ENCODE measurements at places on chromosomes 2 and 18. TPM values are rescaled to one million over a fixed set of nuclear protein-coding genes. Genes with fewer than 3 reads are reported as not detected.

- no peak overlapping the region for H3K27ac ChIP-seq
- no peaks in the 10 kb centered on the region for H3K36me3 ChIP-seq
- H3K4me1 ChIP-seq = peaks cover 14% of the 10 kb centered on the region
- H3K4me3 ChIP-seq = no peak overlapping the region
- DNase-seq = peak; percentile 37
Measured at GRCh38 chr2:218079943-218080913, 11.2 kb downstream of the RUFY4 start.

GRCh38 chr18:76446321-76447257 lies 48.5 kb downstream of the ZNF516 start:
- no peak overlapping the region for H3K4me3 ChIP-seq
- 0 out of 3 replicates have a peak, but pooled peaks cover 21% of the 10 kb centered on the region for H3K36me3 ChIP-seq
- no peaks in the 10 kb centered on the region for H3K27me3 ChIP-seq
- no peak for DNase-seq
- 0 out of 2 replicates have a peak, but pooled peaks cover 22% of the 10 kb centered on the region for H3K4me1 ChIP-seq

GRCh38 chr2:213234641-213235040 lies 49.6 kb upstream of the SPAG16 start:
- H3K4me1 ChIP-seq = peaks cover 23% of the 10 kb centered on the region
- H3K36me3 ChIP-seq = no peaks in the 10 kb centered on the region
- no peak overlapping the region for H3K27ac ChIP-seq
- no peak overlapping the region for H3K4me3 ChIP-seq

- H3K27ac ChIP-seq = no peak overlapping the region
- no peak overlapping the region for H3K4me3 ChIP-seq
- no peaks in the 10 kb centered on the region for H3K36me3 ChIP-seq
- no peak for DNase-seq
- H3K4me1 ChIP-seq = peaks cover 41% of the 10 kb centered on the region
Measured at GRCh38 chr2:201441409-201441808, 9.8 kb downstream of the TRAK2 start.

DNA sequence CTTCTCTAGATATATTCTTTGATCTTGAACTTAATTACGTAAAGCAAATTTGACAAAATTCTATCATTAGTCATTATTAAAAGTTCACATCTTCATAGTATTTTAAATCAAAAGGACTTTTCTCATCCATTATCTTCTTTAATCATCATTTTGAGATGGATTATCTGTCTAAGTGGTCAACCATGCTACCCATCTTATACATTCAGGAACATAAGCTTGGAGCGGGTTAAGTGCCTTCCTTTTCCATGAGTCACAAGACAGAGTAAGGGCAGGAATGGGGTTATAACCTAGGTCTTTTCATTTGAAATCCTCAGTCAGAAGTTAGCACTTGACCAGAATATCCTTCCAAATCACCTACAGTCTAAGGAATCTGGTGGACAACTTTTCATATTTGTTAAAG lies 297.1 kb downstream of the TCF4 start:
- no peak for DNase-seq
- no peak overlapping the region for H3K27ac ChIP-seq
- H3K36me3 ChIP-seq = no peaks in the 10 kb centered on the region

DNA sequence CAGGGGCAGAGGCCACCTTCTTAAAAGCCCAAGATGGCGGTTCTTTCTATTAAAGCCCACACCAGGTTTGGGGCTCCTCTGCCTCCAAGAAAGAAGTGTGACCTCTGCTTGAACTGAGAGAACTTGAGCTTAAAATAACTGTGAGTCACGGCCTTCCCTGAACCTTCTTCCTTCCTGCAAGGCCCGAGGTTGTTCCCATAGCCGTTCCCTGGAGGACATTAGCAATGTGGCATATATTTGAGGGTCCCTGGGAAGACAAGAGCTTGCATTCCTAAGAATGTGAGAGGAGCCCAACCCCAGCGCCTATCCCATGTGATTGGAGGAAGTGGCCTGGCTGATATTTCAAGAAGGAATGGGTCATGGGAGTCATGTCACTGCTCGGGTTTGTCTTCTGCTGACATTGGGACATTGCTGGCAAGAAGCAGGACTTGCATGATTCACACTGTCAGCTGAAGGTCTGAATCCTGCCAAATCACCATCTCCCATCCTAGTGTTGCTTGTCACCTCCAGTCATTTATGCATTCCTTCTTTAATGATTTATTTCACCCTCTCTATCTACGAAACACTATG lies 168.1 kb downstream of the TRIB2 start:
- H3K4me1 ChIP-seq = no peaks in the 10 kb centered on the region
- no peak overlapping the region for H3K27ac ChIP-seq
- DNase-seq = no peak
- H3K4me3 ChIP-seq = no peak overlapping the region

- H3K27ac ChIP-seq = no peak overlapping the region
- H3K4me3 ChIP-seq = no peak overlapping the region
- no peaks in the 10 kb centered on the region for H3K4me1 ChIP-seq
Measured at GRCh38 chr2:130936451-130936850, 99.7 kb downstream of the ARHGEF4 start.

GRCh38 chr2:201233812-201234662 lies 26.3 kb upstream of the CASP8 start:
- peak overlapping the region; percentile 78 for H3K27ac ChIP-seq
- H3K4me3 ChIP-seq = peak overlapping the region; percentile 98

DNA sequence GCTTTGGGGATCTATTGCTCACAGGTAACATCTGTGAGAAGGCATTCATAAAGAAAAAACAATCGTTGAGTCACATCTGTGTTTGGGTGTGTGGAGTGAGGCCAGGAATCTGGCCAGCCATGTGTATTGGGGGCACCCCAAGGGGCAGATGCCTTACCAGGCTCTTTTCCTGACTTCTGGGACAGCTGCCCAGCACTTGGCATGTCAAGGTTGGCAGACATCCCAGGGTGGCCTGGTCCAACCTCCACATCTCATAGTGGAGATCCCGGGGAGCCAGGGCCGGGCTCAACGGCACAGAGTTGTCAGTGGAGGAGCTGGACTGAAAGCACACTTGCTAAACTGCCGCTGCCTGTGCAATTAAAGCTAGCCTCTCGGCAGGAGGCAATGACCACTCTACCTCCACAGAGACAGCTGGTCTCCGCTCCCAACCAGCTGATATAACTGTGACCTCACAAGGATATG lies 75.3 kb upstream of the MGAT4A start:
- H3K4me3 ChIP-seq = no peak overlapping the region
- peaks cover 64% of the 10 kb centered on the region for H3K4me1 ChIP-seq
- no peaks in the 10 kb centered on the region for H3K36me3 ChIP-seq

GRCh38 chr2:145751155-145751554 lies 1231.2 kb upstream of the ZEB2 start:
- H3K27ac ChIP-seq = no peak overlapping the region
- no peaks in the 10 kb centered on the region for H3K27me3 ChIP-seq
- H3K4me3 ChIP-seq = no peak overlapping the region
- no peaks in the 10 kb centered on the region for H3K36me3 ChIP-seq
- no peak for DNase-seq

GRCh38 chr2:111704246-111704645 lies 179.7 kb downstream of the ANAPC1 start:
- peaks cover 52% of the 10 kb centered on the region for H3K4me1 ChIP-seq
- DNase-seq = peak; percentile 28
- H3K4me3 ChIP-seq = no peak overlapping the region
- no peak overlapping the region for H3K27ac ChIP-seq

- no peak overlapping the region for H3K27ac ChIP-seq
- no peak overlapping the region for H3K4me3 ChIP-seq
- peaks cover 4% of the 10 kb centered on the region for H3K27me3 ChIP-seq
- H3K36me3 ChIP-seq = no peaks in the 10 kb centered on the region
- DNase-seq = no peak
- H3K4me1 ChIP-seq = no peaks in the 10 kb centered on the region
Measured at GRCh38 chr2:144511226-144511810, 8.6 kb downstream of the ZEB2 start.

- peak; percentile 8 for DNase-seq
- no peak overlapping the region for H3K27ac ChIP-seq
- H3K4me3 ChIP-seq = no peak overlapping the region
- H3K36me3 ChIP-seq = peaks cover 12% of the 10 kb centered on the region
- peaks cover 14% of the 10 kb centered on the region for H3K4me1 ChIP-seq
Measured at GRCh38 chr2:182954789-182955188, 83.5 kb downstream of the NCKAP1 start.

GRCh38 chr2:45232818-45233217 lies 223.6 kb upstream of the SIX2 start:
- no peaks in the 10 kb centered on the region for H3K36me3 ChIP-seq
- no peaks in the 10 kb centered on the region for H3K27me3 ChIP-seq
- DNase-seq = no peak

DNA sequence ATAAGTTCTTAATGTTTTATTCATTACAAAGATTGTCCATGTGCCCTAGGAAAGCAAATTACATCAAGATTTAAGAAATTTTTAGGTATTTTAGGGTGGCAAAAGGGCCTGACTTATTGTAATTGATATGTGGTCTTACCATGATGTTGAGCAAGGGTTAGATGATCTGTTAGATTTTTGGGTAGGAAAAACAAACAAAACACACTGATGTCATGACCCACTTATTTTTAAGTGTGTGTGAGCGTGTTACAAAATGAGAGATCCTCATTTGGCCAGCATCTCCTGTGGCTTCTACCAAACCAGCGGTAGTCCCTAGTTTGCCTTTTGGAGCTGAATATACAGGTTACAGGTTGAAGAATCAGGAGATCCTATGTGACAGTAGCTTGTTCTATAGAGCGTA lies 89.8 kb upstream of the ITGB6 start:
- no peak overlapping the region for H3K27ac ChIP-seq
- H3K36me3 ChIP-seq = peaks cover 6% of the 10 kb centered on the region
- no peak for DNase-seq

GRCh38 chr2:142603759-142604158 lies 273.7 kb upstream of the KYNU start:
- H3K4me3 ChIP-seq = no peak overlapping the region
- peaks cover 10% of the 10 kb centered on the region for H3K4me1 ChIP-seq
- H3K27me3 ChIP-seq = no peaks in the 10 kb centered on the region
- no peaks in the 10 kb centered on the region for H3K36me3 ChIP-seq
- DNase-seq = no peak
- no peak overlapping the region for H3K27ac ChIP-seq

GRCh38 chr2:188725746-188726360 lies 248.3 kb upstream of the COL3A1 start:
- H3K4me3 ChIP-seq = no peak overlapping the region
- H3K27me3 ChIP-seq = no peaks in the 10 kb centered on the region
- H3K4me1 ChIP-seq = no peaks in the 10 kb centered on the region
- H3K27ac ChIP-seq = no peak overlapping the region
- no peak for DNase-seq

GRCh38 chr2:164697688-164698461 lies 76.6 kb upstream of the GRB14 start:
- H3K4me1 ChIP-seq = peaks cover 65% of the 10 kb centered on the region
- H3K27ac ChIP-seq = peak overlapping the region; percentile 11
- no peak overlapping the region for H3K4me3 ChIP-seq
- peak; percentile 61 for DNase-seq
- peaks cover 9% of the 10 kb centered on the region for H3K36me3 ChIP-seq

DNA sequence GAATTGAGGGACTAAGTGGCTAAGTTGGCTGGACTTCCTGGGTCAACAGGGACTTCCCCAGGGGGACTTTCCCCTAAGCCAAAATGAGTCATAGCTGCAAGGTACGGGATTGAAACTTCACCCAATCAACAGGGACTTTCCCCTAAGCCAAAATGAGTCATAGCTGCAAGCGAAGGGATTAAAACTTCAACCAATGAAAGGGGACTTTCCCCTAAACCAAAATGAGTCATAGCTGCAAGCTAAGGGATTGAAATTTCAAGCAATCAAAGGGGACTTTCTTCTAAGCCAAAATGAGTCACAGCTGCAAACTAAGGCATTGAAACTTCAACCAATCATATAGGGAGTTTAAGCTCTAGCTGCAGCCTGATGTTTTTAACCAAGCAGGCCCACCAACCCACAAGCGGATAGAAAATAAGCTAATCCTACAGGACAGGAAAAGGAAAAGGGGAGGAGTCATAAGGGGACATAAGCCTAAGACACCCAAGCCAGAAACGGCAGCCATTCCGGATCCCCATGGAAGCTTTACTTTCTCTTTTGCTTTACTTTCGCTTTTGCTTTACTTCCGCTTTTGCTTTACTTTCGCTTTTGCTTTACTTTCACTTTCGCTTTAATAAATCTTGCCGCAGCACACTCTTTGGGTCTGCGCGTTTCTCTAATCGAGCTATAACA lies 1375.4 kb upstream of the CELF4 start:
- H3K4me1 ChIP-seq = peaks cover 8% of the 10 kb centered on the region
- H3K36me3 ChIP-seq = no peaks in the 10 kb centered on the region
- H3K27ac ChIP-seq = no peak overlapping the region
- H3K27me3 ChIP-seq = no peaks in the 10 kb centered on the region

GRCh38 chr2:19700861-19701585 lies 200.8 kb downstream of the TTC32 start:
- H3K4me3 ChIP-seq = no peak overlapping the region
- no peaks in the 10 kb centered on the region for H3K4me1 ChIP-seq
- no peaks in the 10 kb centered on the region for H3K36me3 ChIP-seq
- no peak for DNase-seq
- no peaks in the 10 kb centered on the region for H3K27me3 ChIP-seq

- DNase-seq = no peak
- H3K36me3 ChIP-seq = no peaks in the 10 kb centered on the region
- no peak overlapping the region for H3K4me3 ChIP-seq
- no peaks in the 10 kb centered on the region for H3K4me1 ChIP-seq
- no peaks in the 10 kb centered on the region for H3K27me3 ChIP-seq
Measured at GRCh38 chr2:82120115-82120514, 1815.6 kb upstream of the LRRTM1 start.

GRCh38 chr2:191486584-191487320 lies 191.2 kb upstream of the NABP1 start:
- H3K27ac ChIP-seq = no peak overlapping the region
- DNase-seq = no peak
- no peak overlapping the region for H3K4me3 ChIP-seq
- H3K4me1 ChIP-seq = no peaks in the 10 kb centered on the region

GRCh38 chr2:71125506-71126294 lies 4.3 kb downstream of the MCEE start:
- H3K27ac ChIP-seq = peak overlapping the region; percentile 30
- no peak overlapping the region for H3K4me3 ChIP-seq
- peaks cover 61% of the 10 kb centered on the region for H3K4me1 ChIP-seq
- no peak for DNase-seq

GRCh38 chr2:70965506-70965905 lies 12.9 kb upstream of the ANKRD53 start:
- no peaks in the 10 kb centered on the region for H3K36me3 ChIP-seq
- 0 out of 2 replicates have a peak, but pooled peaks cover 5% of the 10 kb centered on the region for H3K4me1 ChIP-seq
- no peak overlapping the region for H3K27ac ChIP-seq
- H3K27me3 ChIP-seq = no peaks in the 10 kb centered on the region

Gene C2orf66
- not detected for total RNA-seq

Gene PCBP1
- 104 TPM for total RNA-seq

Gene TGFA
- 15.3 TPM for total RNA-seq

Gene FIGN
- 11.6 TPM for total RNA-seq

Gene RNF152
- total RNA-seq = not detected

Gene CRYGD
- not detected for total RNA-seq

Gene FEV
- total RNA-seq = not detected

Gene CSRNP3
- not detected for total RNA-seq

Gene CNRIP1
- not detected for total RNA-seq

Gene ESPNL
- total RNA-seq = 0.35 TPM

Gene SERPINB13
- total RNA-seq = not detected

Gene HS1BP3
- total RNA-seq = 22.0 TPM
